ENCODE measurements at places on chromosomes 4 and X. TPM values are rescaled to one million over a fixed set of nuclear protein-coding genes. Genes with fewer than 3 reads are reported as not detected.

Gene USP17L29
- total RNA-seq, result not detected

Gene TMPRSS11B
- total RNA-seq, result not detected

Gene CYLC1
- total RNA-seq, result not detected

Gene BLTP1
- total RNA-seq, result 91.6 TPM

Gene AWAT2
- total RNA-seq, result 1.2 TPM

Gene CLDN34
- total RNA-seq, result not detected

Gene RNF212
- total RNA-seq, result 0.85 TPM

Gene PPP1R2C
- not detected for total RNA-seq
